Stimulated activated CD8-positive, alpha-beta memory T cell treated with anti-CD3 and anti-CD28 coated beads, Interleukin-7, amount 100 ng/mL, for 1 hour (primary cell): ENCODE measurements at places on chromosomes 12 and 14.

GRCh38 chr14:93974299-93974698 is 2.1 kb downstream of the ASB2 start:
- no peak for DNase-seq

DNA sequence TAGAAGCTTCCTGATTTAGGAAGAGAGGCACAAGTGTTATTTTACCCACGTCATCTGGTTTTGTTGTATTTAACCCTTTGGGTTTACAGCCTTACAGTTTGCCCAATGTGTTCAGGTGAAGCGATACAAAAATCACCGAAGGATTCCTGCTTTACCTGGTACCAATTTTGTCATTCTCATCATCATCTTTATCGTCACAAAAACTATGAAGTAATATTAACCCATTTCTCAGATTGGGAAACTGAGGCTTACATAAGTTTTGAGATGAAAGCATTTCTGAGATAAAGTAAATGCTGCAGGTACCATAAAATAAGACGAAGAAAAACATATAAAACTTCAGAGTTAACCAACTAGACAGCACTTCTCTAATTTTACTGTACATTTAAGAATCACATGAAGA is 370.6 kb upstream of the OR4E1 start:
- no peak for DNase-seq

DNA sequence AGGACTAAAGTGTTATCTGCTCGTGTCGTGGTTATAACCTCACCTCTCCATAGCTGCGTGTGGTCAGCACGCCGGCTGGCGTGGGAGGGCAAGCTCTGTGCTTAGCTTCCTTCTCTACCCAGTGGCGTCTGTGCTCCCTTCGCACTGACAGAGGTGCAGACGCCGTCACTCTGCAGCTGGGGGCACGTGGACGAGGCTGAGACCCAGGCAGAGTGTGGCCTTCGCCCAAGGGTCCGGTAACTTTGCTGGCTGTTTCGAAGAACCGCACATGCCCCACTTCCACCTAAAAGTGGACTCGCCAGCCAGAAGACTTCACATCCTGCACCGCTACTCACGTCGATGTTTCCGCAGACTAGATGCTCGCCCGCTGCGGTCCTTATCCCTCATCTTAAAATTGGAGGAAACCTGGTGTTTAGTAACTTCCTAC is 35.9 kb upstream of the DYNC1H1 start:
- DNase-seq, result no peak

DNA sequence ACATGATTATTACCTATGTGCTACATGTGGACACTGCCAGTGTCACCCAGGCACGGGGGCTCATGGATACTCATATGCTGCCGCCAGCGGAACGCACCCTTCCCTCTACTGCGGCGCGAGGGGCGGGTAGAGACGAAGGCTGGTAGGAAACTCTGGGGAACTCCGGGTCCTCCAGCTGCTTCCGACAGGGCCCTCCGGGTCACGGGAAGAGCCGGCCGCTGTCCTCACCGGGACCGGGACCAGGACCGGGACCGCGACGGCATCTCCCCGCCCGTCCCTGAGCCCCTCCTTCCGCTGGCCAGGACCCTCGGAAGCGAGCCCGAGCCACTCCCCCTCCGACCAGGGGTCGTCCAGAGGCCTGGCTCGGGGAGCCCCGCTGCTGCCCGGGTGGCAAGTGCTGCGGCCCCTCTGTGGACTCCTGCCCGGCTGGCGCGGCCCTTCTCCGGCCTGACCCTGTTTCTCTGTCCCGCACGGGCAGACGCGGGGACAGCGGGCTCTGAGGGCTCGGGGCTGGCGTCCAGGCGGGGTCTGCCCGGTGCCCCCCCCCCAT is 209.6 kb downstream of the ADGRD1 start:
- DNase-seq, result no peak

GRCh38 chr12:68281322-68282077 is 28.1 kb upstream of the IL22 start:
- no peak for DNase-seq

DNA sequence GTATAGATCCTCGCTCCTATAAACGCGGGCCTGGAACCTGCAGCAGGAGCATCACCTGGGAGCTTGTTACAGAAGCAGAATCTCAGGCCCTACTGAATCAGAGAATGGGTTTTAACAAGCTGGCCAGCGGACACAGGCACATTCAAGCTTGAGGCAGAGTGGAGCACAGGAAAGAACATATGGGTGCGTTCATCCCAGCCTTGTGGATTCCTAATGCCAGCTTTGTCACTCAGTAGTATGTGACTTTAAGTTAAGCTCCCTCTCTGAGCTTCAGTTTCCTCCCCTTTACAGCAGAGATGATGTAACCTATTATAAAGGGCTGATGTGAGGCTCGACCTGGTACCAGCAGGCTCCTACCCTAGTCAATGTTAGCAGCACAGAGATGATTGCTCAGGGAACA is 204.9 kb downstream of the ZFP36L1 start:
- no peak for DNase-seq
